ENCODE measurements at places on chromosomes 3 and 15. TPM values are rescaled to one million over a fixed set of nuclear protein-coding genes. Genes with fewer than 3 reads are reported as not detected.

The AGBL1 gene
- not detected for total RNA-seq

The MOBP gene
- 0.57 TPM for total RNA-seq

The SPINK8 gene
- total RNA-seq, result not detected

The CATSPER2 gene
- total RNA-seq, result 2.1 TPM

The TMEM158 gene
- 2.5 TPM for total RNA-seq

The PRSS50 gene
- total RNA-seq, result not detected

The GOLGA8N gene
- 0.45 TPM for total RNA-seq

The IL5RA gene
- not detected for total RNA-seq

The SUSD5 gene
- total RNA-seq, result 0.93 TPM

The HEMK1 gene
- total RNA-seq, result 17.6 TPM

The GOLGA6A gene
- total RNA-seq, result not detected

The REC114 gene
- total RNA-seq, result not detected

The PTPRG gene
- 0.35 TPM for total RNA-seq

The CISH gene
- 1.4 TPM for total RNA-seq

The CTXND1 gene
- not detected for total RNA-seq

The ANKRD34C gene
- total RNA-seq, result not detected

The UROC1 gene
- not detected for total RNA-seq

The SPRED1 gene
- 16.1 TPM for total RNA-seq

DNA sequence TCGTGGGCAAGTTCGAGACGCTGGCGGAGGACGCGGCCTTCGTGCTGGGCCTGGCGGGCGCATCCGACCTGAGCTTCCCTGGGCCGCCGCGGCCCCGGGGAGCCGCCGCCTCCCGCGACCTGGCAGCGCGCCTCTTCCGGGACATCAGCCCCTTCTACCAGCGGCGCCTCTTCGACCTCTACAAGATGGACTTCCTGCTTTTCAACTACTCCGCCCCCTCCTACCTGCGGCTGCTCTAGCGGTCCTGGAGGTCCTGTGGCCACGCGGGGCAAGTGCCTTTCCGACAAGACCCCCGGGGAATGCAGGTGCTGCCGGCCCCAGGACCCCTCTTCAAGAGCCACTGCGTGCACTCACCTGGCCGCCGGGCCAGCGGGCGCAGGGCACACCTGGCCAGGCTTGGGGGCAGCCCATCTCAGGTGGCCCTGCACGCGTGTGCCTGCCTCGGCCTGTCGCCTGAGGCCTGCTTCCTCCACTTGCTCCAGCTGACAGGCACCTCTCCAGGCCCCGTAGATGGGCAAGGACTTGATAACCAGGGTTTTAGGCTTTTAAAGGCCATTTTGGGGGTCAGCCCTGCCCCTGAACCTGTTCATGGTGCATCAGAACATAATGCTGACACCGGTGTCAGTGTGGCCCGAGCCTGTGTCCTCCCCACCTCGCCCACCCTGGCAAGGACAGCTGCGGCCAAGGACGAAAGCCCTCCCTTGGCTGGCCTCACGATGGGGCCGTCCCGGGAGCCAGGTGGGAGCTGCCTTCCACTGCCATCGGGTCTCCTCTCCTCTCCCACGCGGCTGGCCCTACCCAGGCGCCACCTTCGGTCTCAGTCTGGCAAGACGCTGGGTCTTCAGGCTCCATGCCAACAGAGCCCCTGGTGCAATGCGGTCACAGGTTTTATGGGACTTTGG, 16.1 kb downstream of the C3orf22 start:
- no peak for DNase-seq

GRCh38 chr15:77611767-77612166, 20.9 kb downstream of the LINGO1 start:
- DNase-seq, result peak; percentile 29

DNA sequence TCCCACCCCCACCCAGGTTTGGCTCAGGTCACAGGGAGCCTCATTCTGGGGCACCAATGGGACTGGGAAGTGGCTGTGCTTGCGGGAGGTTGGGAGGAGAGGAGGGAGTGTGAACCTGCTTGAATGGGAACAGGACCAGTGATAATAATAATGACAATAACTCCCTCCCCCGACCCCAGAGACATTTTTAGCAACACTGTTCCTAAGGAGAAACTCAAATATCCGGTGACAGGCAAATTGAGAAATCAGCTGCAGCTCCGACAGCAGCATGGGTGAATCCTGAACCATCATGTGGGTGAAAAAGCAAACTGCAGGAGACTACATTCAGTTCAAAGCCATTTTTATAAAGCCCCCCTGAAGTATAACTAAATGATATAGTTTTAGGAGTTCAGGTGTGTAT, 11.6 kb upstream of the RPL29 start:
- DNase-seq, result no peak

- DNase-seq, result peak; percentile 73
These were observed 193.6 kb downstream of the CLSTN2 start for GRCh38 chr3:140128631-140129030.

DNA sequence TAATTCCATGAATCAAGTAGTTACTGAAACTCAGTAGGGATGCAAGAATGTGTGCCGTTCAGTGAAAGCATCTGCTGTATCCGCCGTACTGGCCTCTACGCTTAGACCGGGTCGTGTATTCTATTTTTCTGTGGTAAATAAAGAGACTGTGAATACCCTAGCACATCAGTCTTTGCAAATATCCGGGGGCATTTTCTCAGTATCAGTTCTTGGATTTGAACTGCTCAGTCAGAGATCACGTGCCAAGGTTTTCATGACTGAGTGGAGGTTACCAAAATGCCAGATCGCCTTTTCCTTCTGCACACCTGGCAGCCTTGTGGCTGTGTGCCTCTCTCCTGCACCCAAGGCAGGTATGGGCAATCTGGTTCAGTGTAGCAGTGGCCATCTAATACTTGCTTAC, 377.0 kb downstream of the OCA2 start:
- no peak for DNase-seq

- no peak for DNase-seq
These were observed 121.0 kb upstream of the PRTG start for GRCh38 chr15:55863911-55864310.

- DNase-seq, result no peak
These were observed 10.3 kb upstream of the LRRC34 start for GRCh38 chr3:169822983-169823382.

- no peak for DNase-seq
These were observed 258.1 kb upstream of the ROPN1 start for GRCh38 chr3:124250053-124250452.

GRCh38 chr3:16179771-16180736, 5.6 kb downstream of the GALNT15 start:
- no peak for DNase-seq

- no peak for DNase-seq
These were observed 89.0 kb downstream of the MRPL46 start for GRCh38 chr15:88378188-88378637.

DNA sequence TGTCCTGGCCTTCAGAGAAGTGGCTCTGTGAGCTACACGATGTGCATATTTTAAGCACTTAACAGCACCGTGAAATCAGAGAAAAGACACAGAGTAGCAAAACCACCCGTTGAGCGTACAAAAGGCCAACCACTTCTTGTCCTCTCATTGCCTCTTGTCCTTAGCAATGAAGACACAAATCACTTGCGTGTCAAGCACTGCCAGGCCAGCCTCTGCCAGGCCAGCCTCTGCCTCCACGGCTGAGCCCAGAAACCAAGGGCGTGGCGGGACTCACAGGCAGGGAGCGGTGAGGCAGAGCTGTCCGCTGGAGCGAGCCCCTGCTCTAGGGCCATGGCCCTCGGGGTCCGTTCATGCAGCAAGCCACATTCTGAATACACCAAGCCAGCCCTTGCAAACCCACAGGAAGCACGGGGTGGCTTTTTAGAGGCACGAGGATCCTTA, 4.0 kb downstream of the MUC4 start:
- DNase-seq, result no peak

DNA sequence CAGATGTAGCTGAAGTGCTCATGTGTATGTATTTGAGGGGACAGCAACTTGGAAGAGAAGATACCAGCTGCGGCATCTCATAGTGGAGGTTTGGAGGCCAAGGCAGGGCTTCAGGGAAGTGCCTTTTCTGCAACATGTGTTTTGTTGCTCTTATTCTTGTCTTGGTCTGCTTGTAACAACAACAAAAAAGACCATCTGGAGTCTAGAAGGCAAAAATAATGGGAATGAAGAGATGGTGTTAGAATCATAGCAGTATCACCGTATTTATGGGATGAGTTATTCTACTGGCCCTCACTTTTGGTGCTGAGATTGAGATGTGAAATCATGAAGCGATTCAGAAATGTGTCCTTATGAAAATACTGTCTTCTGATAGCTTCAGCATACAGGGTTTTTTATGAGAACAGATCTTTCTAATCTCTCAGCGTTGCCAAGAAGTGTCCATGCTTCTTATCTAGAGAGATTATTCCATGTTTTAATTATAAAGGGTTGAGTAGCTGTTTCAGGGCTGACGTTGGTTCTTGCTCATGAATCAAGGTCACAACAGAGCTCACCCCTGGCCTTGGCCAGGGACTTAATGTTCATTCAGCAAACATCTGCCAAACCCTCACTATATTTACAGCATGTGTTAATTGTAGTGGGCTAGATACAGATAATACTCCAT, 58.0 kb downstream of the ITPR1 start:
- DNase-seq, result no peak

GRCh38 chr15:48337607-48338006, 6.4 kb downstream of the DUT start:
- DNase-seq, result no peak

- no peak for DNase-seq
These were observed 149.4 kb downstream of the STAG1 start for GRCh38 chr3:136602818-136603217.

DNA sequence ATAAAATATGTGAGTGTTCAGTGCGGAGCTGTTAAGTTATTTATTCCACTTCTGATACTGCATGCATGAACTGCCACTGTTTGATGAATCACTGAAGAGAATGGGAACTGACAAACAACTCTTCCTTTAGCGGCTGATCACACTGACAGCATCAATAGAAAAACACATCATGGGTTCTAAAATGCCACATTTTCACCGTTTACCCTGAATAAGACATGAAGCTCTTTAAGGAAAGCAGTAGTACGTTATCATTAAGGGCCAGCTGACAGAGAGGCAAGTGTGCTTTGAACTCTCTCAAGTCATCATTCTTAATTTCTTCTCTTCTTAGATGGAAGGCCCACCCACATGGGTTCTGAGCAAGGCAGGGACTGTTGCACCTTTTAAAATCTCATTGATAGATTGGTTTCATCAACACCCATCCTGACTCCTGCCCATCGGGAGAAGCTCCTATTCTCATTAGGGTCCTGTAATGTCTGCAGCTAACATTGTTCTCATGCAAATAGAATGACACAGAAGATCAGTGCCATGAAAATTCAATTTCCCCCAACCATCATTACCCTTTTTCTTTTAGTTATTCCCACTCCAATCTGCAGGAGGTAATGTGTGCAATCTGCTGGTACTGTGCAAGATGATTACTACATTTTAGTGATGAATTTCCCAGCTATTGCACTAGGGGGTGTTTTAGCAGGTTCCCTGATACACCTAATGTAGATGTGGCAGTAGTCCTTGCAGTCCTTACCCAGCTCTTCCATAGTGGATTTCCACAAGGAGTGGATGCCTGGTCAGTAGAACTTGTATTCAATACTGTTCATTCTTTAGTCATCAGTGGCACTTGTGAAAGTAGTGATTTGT, 119.1 kb downstream of the ROBO2 start:
- DNase-seq, result no peak

- DNase-seq, result no peak
These were observed 37.3 kb upstream of the B3GALNT1 start for GRCh38 chr3:161142486-161142885.

DNA sequence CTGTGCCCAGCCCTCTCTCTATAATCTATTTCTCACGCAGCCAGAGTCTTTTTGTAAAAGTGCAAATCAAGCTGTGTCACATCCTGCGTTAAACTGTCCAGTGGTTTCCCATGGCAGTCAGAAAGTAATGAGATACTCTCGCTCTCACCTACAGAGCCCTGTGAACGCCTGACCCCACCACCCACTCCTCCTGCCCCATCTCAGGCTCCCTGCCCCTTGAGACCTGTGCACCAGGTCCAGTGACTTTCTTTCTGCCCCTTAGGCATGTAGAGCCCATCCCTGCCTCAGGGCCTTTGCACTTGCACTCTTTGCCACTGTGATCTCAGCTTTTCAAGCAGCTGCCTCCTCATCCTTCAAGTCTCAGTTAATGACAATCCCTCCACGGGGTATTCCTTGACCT, 58.3 kb upstream of the RASGRP1 start:
- DNase-seq, result no peak

DNA sequence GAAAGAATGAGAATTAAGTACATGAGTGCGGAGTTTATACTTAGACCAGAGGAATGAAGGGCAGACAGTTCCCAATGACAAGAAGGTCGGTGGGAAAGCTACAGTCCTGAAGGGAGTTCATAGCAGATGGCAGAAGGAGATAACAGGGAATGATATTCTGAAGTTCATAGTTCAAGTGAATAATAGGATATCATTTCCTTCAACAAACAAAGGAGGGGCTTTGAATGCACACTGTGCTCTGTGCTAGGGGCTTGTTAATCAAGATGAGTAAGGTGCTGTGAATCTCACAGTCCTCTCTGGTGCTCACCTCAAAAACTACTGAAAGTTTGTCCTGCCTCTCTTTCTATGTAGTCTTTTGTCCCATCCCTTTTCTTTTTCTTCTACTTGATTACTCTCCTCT, 41.9 kb downstream of the SIDT1 start:
- no peak for DNase-seq
